ENCODE measurements at places on chromosomes 6 and 20. TPM values are rescaled to one million over a fixed set of nuclear protein-coding genes. Genes with fewer than 3 reads are reported as not detected.

Gene GINS1
- 0.39 TPM for total RNA-seq

DNA sequence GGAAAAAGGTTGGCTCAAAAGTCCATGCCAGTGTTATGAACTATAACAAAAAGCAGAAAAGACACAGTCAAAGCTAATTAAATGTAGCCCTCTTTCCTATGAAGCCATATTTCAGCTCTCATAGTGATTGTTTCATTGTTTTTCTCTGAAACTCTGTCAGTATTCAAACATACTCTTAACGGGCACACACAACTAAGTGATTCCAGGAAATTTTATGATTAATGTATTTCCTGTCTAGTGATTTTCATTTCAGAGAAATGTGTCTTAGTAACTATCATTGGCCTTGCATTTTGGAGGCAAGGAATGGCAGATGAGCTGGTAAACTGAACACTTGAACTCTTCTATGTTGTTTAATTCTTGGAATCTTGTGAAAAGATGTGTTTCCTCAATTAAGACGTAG lies 68.0 kb downstream of the CLVS2 start:
- no peak for DNase-seq

Gene NEDD9
- total RNA-seq = 63.5 TPM

GRCh38 chr6:36318690-36319435 lies 17.8 kb downstream of the BNIP5 start:
- no peak for DNase-seq

- no peak for DNase-seq
Measured at GRCh38 chr20:17442588-17442987, 88.6 kb downstream of the BFSP1 start.

GRCh38 chr6:119533603-119534279 lies 184.2 kb upstream of the MAN1A1 start:
- no peak for DNase-seq

Gene PPIL6
- 1.6 TPM for total RNA-seq

DNA sequence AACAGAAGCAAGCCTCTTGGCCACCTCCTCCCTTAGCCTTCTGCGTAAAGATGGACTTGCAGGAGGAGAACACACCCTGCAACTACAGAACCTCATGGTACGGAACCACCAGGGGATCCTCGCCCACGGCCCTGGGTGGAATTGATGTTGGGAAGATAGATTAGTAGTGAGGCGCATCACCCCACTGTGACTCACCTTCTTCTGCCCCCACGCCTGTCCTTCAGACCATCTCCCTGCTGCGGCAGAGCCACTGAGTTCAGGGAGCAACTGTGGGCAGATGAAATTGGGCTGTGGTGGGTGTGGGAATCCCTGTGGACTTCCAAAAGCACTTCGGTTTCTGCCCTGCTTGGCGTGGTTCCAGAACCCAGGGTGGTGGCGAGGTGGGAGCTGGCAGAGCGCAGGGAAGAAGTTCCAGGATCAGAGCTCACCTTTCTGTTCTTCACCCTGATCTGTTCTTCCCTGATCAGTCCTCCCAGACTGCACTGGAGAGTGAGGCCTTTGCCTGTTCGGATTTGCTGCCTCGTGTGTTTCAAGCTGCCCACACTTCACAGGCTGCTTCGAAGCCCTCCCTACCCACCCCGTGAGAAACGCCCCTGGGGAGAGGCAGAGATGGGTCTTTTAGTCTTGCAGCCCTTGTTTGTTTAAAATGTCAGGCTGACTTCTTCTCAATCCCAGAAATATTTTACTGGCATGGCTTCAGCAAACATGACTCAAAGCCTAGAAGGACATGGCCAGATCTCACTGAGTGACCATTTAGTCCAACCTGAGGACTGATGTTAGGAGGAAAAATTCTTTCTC lies 92.8 kb upstream of the MLN start:
- DNase-seq = no peak

Gene ENPP1
- total RNA-seq = 2.1 TPM

DNA sequence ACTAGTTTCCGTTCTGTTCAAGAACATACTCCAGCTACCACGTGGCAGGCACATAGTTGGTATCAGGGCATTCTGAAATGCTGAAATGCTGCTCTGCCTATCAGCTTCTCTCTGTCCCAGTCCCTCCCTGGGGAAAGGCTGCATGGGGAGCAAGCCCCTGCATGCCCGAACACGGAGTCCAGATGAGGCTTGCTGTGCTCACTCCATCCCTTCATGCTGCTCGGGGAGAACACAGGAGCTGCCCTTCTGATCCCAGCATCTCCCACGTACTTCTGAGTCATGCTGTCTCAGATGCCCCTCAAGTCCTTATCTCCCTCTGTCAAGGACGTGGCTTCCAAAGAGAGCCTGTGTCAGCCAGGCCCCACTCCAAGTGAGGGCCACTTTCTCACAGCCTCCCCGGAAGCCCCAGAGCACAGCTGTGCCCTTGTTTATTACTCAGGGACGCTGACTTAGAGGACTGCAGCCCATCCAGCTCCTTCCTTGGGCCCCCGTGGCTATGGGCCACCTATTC lies 29.4 kb downstream of the THBS2 start:
- DNase-seq = no peak

Measured in T-helper 17 cell (primary cell).